ENCODE measurements at places on chromosomes 4 and X.

DNA sequence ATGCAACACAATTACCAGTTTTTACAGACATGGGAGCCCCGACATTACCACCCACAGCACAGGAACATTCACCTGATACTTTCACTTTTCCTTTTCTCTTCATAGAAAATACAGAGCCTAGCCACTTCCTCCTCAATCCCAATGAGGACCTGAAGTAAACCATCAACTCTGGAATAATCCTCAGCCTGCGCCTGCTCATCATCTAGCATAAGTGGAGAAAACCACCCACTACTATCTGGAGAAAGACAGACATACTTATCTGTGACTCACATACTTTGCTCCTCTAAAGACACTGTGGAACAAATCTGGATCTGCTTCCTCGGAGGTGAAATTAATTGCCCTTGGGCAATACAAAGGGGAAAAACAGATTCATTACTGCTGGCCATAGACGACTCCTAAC lies 47.8 kb downstream of the ZCCHC13 start:
- DNase-seq, result no peak

DNA sequence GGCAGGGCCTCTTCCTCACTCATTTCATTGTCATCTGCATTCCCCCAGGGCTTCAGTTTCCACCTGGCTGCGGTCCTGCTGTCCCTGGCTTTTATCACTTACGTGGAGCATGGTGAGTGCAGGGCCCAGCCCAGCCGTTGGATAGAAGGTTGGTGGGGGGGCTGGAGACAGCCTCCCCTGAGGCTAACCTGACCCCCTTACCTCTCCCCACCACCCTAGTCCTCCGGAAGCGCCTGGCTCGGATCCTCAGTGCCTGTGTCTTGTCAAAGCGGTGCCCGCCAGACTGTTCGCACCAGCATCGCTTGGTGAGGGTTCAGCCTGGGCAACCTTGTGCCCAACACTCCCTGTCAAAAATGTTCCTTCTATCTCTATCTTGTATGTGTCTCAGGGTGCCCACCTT lies 5.8 kb upstream of the EBP start:
- DNase-seq, result no peak

DNA sequence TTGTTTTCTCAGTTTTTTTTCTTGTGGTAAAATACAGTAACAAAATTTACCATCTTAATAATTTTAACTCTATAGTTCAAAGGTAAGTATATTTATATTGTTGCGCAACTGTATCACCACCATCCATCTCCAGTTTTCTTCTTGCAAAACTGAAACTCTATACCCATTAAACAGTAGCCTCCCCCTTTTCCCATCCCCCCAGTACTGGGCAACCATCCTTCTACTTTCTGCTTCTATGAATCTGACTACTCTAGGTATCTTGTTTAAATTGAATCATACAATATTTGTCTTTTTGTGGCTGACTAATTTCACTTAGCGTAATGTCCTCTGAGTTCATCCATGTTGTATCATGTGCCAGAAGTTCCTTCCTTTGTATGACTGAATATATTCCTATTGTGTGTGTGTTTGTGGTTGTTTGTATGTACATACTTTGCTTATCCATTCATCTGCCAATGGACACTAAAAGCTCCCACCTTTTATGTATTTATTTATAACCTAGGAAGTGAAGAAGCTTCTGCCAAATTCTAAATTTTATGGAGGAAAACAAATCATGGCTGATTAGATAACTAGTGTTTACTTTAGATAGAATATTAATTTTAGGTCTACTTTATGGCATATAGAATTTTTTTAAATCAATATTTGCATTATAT lies 10.0 kb downstream of the ABHD18 start:
- DNase-seq, result no peak

- no peak for DNase-seq
These were observed 56.3 kb upstream of the SHOX start for GRCh38 chrX:574251-574650.

DNA sequence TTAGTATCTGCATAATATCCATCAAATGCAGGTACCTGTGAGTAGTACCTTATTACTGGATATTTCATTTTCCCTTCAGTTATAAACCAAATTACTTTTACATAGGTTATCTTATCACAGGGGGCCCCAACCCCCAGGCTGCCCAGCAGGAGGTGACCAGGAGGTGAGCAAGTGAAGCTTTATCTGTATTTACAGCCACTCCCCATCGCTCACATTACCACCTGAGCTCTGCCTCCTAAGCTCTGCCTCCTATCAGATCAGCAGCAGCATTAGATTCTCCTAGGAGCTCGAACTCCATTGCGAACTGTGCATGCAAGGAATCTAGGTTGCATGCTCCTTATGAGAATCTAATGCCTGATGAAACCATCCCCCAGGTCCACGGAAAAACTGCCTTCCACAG lies 6.3 kb downstream of the PRSS12 start:
- no peak for DNase-seq

GRCh38 chrX:77293331-77293995 lies 153.7 kb upstream of the FGF16 start:
- no peak for DNase-seq

DNA sequence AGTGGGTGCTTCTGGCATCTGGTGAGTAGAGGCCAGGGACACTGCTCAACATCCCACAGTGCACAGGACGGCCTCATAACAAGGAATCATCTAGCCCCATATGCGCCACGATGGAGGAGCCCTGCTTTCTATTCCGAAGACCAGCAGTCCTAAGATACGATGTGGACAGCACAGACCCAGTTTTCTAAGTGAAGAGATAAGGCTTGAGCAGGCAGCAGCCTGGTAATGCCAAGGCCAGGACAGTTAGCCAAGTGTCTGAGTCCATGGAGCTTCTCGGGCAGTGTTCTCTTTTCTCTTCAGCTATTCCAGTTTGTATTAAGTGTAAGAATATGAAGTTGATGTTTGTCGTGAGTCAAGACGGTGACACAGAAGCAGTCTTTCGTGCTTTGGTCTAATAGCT lies 112.7 kb downstream of the TBL1X start:
- no peak for DNase-seq

GRCh38 chr4:148006001-148006400 lies 274.1 kb downstream of the ARHGAP10 start:
- DNase-seq, result no peak

GRCh38 chr4:56874923-56875322 lies 32.8 kb upstream of the REST start:
- no peak for DNase-seq

GRCh38 chr4:163858515-163858914 lies 364.0 kb downstream of the TMA16 start:
- DNase-seq, result no peak

GRCh38 chrX:38262715-38263620 lies 42.3 kb upstream of the SRPX start:
- no peak for DNase-seq

- DNase-seq, result no peak
These were observed 30.9 kb downstream of the SLAIN2 start for GRCh38 chr4:48372272-48372671.

DNA sequence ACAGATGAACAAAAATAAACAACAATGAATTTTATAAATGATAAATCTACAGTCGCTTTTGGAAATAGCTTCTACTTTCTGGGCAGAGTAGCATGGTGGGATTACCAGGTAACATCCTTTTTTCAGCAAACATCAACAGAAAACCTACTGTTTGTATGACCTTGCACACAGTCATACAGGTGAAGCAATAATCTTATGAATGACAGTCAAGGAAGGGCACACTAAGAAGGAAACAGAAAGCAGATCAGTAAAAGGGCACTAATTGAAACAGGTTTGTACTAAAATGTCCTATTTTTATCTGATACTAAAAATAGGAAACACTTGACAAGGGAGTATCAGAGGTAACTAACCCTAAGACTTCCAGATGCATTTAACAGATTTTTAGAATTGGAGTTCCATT lies 108.9 kb downstream of the DLG3 start:
- DNase-seq, result no peak

GRCh38 chr4:1211371-1211770 lies 37.6 kb downstream of the CTBP1 start:
- no peak for DNase-seq

- DNase-seq, result no peak
These were observed 13.9 kb downstream of the FNIP2 start for GRCh38 chr4:158782551-158783360.

DNA sequence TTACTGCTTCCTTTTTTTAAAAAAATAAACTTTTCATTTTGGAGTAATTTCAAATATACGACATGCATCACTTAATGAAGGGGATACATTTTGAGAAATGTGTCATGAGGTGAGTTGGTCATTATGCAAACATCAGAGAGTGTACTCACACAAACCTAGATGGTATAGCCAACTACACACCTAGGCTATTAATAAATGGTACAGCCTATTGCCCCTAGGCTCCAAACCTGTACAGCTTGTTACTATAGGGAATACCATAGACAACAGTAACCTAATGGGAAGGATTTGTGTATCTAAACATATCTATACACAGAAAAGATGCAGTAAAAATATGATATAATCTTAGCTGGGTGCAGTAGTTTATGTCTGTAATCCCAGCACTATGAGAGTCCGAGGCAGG lies 29.1 kb downstream of the SETD7 start:
- no peak for DNase-seq

GRCh38 chrX:39418254-39418704 lies 617.0 kb downstream of the MID1IP1 start:
- DNase-seq, result no peak

GRCh38 chrX:5788910-5789309 lies 439.8 kb downstream of the NLGN4X start:
- DNase-seq, result no peak

DNA sequence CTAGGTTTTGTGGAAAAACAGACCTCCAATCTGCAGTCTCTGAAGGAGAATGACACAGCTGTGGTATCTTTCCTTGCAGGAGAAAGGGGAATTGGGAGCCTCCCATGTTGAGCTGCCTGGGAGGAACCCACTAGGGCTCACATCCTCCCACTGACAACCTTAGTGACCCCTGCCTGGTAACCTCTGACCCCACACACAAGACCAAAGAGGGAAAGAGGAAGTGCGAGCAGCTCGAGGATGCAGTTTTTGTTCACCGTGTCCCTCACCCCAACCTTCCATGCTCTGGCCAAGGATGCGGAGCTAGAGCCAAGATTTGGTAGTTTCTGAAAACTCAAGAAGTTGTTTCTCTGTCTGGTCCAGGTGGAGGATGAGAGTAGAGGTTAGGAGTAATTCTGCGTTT lies 5.4 kb upstream of the ZXDA start:
- DNase-seq, result no peak

DNA sequence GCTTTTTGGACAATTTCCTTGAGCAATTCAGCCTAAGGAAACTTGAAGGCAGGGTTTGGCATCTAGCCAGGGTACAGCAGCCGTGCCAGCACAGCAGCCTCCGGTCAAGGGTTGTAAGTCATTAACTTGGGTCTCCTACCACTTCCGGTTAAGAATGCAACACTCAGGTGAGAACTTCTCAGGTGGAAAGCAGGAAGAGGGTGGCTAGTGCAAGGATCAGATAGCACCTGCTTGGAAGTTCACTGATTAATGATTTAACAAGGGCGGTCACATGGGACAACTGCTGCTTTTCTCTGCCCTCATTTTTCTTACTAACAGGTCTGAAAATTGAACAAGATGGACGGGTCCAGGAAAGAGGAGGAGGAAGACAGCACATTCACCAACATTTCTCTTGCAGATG lies 30.1 kb upstream of the SCOC start:
- DNase-seq, result no peak

DNA sequence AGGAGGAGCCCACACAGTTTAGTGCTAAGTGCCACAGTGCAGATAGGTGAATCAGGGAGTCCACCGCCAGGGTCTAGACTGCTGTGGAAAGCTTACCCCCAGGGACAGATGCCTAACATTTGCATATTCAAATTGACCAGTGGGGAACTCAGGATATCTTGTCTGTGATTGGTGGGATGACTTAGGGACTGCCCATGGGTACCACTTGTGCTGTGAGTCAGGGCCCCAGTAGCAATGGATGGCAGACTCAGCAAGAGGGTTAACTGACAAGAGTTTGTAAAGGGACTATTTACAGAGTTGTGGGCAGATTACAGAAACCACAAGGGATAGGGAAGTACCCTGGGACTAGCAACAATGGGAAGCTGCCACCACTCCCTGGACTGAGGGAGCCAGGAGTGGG lies 282.1 kb downstream of the BCOR start:
- DNase-seq, result no peak

DNA sequence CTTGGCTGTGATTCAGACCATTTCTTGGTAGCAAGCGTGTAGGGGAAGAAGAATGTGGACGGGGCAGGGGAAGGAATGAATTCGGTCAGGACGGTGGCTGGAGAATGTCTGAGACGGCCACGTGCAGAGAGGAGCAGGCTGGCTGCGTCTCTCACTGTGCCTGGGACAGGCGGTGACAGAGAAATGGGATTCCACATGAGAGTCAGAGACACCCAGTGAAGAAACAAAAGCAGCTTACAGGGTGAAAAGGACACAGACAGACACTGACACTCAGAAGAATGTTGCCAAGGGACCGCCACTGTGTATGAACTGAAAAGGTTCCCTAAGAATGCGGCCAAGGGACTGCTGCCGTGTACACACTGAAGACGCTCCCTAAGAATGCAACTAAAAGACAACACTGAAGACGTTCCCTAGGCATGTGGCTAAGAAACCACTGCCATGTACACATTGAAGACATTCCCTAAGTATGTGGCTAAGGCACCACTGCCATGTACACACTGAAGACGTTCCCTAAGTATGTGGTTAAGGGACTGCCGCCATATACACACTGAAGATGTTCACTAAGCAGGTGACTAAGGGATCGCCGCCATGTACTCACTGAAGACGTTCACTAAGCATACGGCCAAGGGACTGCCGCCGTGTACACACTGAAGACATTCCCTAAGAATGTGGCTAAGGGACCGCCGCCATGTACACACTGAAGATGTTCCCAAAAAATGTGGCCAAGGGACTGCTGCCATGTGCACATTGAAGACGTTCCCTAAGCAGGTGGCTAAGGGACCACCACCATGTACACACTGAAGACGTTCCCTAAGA lies 49.1 kb downstream of the DHRSX start:
- DNase-seq, result no peak

GRCh38 chrX:15560924-15561323 lies 39.8 kb downstream of the ACE2 start:
- no peak for DNase-seq
